ENCODE measurements at places on chromosomes 16 and 17.

DNA sequence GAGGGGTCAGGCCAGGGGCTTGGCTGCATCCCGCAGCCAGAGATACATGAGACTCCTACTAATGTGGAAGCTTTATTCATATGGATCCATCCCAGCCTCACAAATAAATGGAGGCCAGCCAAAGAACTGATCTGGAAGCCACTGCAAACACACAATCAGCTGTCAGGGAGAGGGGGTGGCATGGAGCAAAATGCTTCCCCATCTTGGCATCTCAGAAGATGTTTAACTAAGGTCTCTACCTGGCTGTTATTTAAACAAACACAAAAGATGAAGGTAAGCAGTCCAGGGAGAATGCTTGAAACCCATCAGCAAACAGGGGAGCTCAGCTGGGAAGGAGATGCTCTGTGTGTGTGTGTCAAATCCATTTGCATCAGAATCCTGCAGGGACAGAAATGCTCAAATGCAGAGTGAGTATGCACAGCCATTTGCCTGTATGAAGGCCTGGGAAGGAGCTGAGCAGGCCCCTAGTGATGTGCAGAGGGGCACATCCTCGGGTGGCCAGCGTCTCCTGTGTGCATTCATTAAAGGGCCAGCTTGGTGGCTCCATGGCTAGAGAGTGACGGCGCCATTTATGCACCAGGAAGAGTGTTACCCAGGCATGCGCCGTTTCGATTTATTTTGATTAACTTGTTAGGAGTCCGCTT lies 34.2 kb upstream of the IRX3 start:
- no peak for DNase-seq

DNA sequence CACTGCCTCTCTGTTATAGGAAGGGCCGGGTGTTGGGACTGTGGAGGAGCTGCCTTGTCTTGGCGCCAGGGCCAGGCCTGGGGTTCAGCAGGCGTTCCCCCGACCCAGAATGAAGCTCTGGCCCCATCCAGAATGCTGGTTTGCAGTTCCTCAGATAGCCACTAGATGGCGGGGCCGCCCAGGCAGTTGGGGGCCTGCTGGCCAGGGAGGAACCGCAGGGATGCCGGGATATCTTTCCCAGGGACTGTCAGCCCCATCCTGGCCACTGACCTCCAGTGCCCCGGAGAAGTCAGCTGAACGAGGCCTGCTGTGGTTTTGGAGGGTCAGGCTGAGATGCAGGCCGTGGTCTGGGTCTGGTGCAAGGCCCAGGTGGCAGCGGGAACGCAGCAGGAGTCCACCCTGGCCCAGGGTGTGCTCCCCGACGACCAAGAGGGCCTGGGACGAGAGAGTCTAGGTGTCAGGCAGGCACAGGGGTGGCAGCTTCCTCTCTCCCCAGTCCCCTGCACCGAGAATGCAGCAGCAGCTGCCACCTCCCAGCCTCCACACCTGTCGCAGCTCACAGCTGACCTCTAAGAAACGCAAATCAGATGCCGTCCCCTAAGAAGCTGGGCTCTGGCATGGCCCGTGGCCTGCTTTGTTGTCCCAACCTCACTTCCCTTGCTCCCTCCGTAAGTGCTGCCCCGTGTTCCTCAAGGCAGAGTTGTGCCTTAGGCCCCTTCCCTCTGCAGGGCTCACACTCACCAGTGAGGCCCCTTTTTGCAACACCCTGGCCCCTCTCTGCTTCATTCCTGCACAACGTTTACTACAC lies 51.2 kb downstream of the RMI2 start:
- DNase-seq: peak; percentile 69

GRCh38 chr17:9519583-9520272 lies 55.9 kb downstream of the STX8 start:
- DNase-seq: no peak

- peak; percentile 54 for DNase-seq
Measured at GRCh38 chr17:4900231-4901107, 1.1 kb downstream of the C17orf107 start.

DNA sequence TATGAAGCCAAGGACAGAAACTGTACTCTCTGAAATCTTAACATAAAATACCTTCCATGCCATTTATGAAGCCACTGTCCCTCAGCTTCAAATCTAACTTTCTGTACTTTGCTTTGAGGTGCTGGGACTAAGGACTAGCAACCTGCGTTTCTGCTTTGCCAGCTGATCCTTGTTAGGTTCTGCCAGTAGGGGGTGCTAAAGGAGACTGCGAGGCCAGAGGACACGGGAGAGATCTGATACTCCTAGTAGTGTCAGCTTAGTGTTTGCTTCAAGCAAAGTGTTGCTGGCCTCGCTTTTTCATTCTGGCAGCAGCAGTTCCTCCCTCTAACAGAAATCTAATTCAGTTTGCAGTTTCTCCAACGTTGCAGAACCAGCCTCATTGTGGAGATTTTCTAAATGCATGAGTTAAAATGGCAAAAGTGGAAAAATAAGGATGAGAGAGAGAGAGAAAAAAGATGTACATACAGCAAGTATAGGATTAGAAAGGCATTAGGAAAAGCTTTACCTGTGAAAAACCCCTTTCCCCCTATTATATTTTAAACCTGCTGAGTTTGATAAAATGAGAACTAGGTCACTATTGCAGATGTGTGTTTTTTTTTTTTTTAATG lies 297.5 kb downstream of the CA10 start:
- DNase-seq: no peak

GRCh38 chr16:9225527-9226316 lies 134.3 kb downstream of the HAPSTR1 start:
- no peak for DNase-seq

DNA sequence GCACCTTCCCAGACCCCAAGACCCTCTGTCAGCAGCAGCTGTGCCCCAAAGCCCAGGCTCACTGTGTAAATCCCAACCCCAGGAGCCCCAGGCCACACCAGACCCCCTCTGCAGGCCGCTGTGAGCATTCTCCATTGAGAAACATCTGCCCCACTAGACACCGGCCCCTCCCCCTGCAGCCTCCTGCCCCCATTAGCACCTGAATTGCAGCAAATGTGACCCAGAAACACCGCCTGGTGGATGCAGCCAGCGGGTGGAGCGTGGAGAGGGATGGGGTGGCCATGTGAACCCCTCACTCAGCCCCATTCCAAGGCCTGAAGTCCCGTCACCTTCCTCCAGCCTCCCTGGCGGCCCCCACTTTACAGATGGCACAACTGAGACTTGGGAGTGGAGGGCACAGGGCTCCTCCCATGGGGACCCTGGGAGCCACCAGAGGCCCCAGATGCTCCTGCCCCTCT lies 2.2 kb downstream of the UBALD1 start:
- no peak for DNase-seq

DNA sequence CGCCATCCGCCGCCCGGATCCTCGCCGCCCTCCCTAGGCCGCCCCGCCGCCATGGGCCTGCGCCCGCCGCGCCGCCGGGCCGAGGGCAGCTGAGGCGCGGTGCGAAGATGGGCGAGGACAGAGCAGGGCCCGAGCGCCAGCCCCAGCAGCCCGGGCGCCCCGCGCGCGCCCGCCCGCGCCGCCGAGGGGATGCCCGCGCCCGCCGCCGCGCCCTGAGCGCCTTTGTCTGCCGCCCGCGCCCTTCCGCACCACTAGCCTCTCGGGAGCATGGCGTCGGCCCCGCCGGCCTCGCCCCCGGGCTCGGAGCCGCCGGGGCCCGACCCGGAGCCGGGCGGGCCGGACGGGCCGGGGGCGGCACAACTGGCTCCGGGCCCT lies 278 bp downstream of the RAB11FIP3 start:
- DNase-seq: peak; percentile 56

- no peak for DNase-seq
Measured at GRCh38 chr17:76844846-76845245, 23.4 kb upstream of the MGAT5B start.

GRCh38 chr16:53090286-53090590 lies 35.4 kb downstream of the CHD9 start:
- no peak for DNase-seq

- DNase-seq: peak; percentile 50
Measured at GRCh38 chr17:50511058-50511457, 2.8 kb downstream of the MYCBPAP start.

GRCh38 chr16:11084876-11085485 lies 140.6 kb downstream of the CLEC16A start:
- no peak for DNase-seq

GRCh38 chr16:60882816-60883215 lies 1153.4 kb downstream of the CDH8 start:
- no peak for DNase-seq

DNA sequence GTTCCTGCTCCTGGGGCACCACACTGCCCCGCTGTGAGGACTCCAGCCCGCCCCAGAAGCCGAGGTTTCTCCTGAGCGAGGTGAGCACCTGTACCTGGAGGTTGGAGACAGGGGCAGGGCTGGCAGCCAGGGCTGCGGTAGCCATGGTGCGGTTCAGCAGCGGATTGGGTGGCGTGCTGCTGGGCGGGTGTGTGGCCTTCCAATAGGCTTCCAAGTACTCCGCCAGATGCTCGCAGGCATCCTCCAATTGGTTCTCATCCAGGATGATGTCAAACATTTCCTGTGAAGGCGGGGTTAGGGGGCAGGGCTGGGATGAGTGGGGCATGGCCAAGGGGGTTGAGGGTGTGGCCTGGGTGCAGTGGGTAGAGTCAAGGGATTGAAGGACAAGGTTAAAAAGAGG lies 11.3 kb upstream of the ARL5C start:
- no peak for DNase-seq

GRCh38 chr17:14070344-14070984 lies 1.2 kb downstream of the COX10 start:
- no peak for DNase-seq

- DNase-seq: no peak
Measured at GRCh38 chr16:89573826-89574680, 1.5 kb upstream of the CPNE7 start.

- DNase-seq: no peak
Measured at GRCh38 chr17:82560802-82561428, 41.4 kb downstream of the FOXK2 start.

DNA sequence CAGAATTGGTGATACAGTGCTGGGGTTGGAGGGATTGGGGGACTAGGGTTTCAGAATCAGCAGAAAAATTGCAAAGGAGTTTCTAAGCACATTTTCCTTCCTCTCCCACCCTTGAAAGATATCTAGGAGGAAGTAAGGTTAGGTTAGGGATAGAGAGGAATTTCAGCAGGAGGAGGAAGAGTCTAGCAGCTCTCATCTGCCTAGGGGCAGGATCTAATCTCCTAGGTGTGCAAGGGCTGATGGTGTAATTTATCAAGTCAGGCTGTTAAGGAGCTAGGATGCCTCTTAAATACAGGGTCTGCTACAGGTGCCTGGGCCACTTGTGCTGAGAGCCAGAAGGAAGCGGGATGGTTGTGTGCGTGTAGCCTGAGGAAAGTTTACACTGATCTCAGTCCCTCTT lies 1.8 kb upstream of the HNF1B start:
- no peak for DNase-seq

GRCh38 chr16:55116165-55116920 lies 185.7 kb downstream of the IRX5 start:
- no peak for DNase-seq

GRCh38 chr17:83100853-83101391 lies 21.5 kb downstream of the METRNL start:
- no peak for DNase-seq

GRCh38 chr16:26795184-26795583 lies 271.5 kb upstream of the C16orf82 start:
- DNase-seq: no peak

- peak; percentile 37 for DNase-seq
Measured at GRCh38 chr16:68370581-68371275, 59.9 kb downstream of the PRMT7 start.

DNA sequence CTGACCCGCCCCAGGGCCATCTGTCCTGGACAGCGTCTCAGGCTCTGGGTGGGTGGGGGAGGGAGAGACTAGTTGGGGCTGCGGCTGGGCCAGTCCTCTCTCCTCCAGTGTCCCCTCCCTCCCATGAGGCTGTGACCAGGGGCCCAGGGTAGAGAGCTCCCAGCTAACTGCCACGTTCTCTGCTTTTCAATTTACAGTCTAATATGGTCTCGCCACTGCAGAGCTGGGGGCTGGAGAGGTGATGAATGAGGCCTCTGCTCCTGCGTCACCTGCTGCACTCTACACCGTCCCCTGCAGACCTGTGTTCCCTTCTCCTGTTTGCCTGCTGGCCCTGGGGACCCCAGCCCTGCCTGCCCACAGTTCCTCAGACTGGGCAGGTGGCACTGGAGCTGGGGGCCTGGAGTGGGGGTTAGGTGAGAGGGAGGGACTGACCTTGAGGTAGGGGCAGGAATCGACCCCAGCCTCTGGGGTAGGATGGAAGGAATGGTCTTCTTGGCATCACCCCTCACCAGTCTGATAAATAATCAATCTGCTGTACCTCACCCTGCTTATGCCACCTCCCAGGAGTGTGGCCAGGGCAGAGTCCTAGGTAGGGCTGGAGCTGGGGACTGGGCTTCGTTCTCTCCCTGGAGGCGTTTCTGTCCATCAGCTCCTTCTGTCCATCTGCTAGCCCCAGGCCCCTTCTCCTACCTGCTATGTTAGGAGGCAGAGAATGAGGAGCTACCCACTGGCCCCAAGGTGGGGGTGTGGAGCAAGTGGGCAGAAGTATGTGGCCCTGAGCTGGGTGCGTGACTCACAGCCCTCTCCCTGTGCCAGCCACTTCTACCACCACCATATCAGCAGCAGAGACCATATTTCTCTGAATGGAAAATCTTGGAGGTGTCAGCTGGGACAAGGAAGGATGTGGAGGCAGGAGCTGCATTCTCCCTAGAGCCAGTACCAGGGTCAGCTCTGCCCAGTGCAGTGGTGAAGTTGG lies 12.9 kb downstream of the SEZ6 start:
- DNase-seq: no peak

DNA sequence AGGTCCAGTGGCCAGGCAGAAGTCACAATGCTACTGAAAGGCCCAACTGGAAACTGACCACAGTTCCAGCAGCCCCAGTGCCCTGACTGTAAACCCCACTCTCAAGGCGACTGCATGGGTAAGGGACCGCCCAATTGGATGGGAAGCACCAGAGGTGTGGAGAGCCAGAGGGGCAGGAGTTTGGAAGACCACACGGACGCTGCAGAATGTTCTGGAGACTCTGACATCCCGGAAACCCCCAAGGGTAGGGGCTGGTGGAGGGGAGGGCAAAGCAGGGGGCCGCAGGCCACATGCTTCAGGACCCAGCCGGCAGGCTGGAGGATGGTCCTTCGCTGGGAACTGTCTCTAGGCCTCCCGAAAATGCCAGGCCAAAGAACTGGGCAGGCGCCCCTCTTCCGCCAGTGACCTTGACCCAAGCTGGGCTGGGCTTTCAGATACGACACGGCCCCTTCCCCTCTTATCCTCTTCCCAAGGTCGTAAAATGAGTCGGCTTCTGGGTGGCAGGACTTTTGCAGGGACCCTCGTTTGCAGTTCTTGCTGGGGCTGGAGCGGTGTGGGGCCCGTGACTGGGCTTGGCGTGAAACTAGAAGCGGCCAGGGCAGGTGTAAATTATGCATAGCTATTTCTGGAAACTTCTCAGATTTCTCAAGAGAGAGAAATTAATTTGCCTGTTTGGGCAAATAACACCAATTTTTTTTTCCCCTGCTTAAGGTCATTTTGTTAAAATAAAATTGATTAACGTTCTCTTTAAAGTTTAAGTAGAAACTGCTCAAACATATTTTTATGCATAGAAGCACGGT lies 110.2 kb downstream of the C16orf78 start:
- no peak for DNase-seq
